ENCODE measurements at places on chromosomes 3 and 15.

- DNase-seq: no peak
These were observed 228.9 kb upstream of the MANF start for GRCh38 chr3:51156147-51156546.

- DNase-seq: no peak
These were observed 6.3 kb downstream of the CDIN1 start for GRCh38 chr15:36585774-36586173.

DNA sequence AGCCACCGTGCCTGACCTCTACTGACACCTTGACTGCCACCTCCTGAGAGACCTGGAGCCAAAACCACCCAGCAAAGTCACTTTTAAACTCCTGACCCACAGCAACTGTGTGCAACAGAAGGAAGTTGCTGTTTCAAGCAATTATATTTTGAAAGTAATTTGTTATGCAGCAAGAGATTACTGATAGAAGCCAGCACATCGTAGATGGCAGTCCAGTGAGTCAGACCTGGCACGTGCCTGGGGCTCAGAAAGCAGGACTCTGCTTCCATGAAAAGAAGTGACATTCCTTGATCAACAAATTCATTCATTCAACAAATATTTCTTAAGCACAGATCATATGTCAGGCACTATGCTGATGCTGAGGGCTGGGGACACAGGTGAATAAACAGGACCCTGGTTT lies 5.7 kb upstream of the CSPG4 start:
- DNase-seq: peak; percentile 80

- DNase-seq: no peak
These were observed 1393.6 kb downstream of the SI start for GRCh38 chr3:163684651-163685050.

- peak; percentile 78 for DNase-seq
These were observed 196.0 kb upstream of the TPRG1 start for GRCh38 chr3:188975600-188976314.

- peak; percentile 3 for DNase-seq
These were observed 161.7 kb upstream of the ZNF385D start for GRCh38 chr3:21912711-21913110.

- DNase-seq: peak; percentile 74
These were observed 2.5 kb upstream of the INAFM2 start for GRCh38 chr15:40320931-40321371.

DNA sequence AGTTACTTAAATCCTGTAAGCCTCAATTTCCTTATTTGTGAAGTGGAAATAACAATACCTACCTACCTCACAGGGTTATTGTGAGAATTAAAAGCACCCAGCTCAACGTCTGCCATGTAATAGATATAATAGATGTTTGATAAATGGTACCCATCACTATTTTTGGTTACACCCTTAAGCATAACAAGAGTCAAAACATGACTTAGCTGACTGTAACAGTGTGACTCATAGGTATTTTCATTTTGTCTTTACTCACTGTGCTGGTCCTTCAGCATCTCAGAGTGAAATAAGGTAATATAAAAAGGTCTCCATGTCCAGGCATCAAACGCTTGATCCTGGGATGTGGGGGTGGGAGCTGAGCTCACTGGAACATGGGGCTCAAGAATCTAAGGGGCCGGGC lies 3.1 kb downstream of the CPLX3 start:
- DNase-seq: no peak

DNA sequence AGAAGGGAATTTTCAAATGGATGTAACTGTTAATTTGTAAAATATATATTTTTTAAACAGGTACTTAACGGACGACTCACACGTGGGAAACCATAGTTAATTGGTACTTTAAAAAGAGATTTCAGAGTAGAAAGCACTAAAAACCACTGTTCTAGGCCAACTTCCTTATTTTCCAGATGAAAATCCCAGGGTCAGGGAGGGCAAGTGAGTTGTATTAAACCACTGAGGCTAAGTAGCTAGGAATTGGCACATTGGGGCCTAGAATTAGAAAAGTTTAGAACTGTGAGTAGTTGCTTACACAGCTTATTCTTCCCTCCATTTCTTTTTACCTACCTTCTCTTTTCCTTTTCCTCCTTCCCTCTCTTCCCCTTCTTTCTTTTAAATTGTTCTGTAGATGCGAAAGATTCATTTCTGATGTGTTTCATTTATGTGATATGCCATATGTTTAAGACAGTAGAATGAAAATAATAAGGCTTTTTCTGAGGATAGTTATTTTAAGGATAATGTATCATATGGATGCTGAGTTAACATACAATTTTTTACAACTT lies 4.1 kb upstream of the UTS2B start:
- DNase-seq: no peak

- DNase-seq: no peak
These were observed 311.2 kb downstream of the OCA2 start for GRCh38 chr15:27787931-27788330.

DNA sequence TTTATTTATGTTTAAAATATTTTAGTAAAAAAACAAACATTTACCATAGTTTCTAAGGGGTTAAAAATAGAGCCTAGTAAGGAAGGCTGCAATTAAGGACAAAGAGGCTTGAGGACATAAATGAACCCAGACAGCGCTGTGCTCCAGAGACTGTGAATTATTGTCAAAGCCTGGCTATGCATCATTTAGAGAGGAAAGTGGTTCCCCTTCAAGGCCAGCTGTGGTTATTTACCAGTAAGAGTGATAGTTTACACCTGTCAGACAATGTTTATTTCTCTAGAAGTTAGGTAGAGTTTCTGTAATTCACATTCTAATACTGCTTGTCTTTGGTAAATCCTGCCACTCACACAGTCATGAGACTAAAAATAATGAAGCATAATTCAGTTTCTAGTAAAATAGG lies 32.4 kb upstream of the PIK3R4 start:
- DNase-seq: no peak

GRCh38 chr3:11245276-11245675 lies 26.9 kb upstream of the ATG7 start:
- DNase-seq: no peak

DNA sequence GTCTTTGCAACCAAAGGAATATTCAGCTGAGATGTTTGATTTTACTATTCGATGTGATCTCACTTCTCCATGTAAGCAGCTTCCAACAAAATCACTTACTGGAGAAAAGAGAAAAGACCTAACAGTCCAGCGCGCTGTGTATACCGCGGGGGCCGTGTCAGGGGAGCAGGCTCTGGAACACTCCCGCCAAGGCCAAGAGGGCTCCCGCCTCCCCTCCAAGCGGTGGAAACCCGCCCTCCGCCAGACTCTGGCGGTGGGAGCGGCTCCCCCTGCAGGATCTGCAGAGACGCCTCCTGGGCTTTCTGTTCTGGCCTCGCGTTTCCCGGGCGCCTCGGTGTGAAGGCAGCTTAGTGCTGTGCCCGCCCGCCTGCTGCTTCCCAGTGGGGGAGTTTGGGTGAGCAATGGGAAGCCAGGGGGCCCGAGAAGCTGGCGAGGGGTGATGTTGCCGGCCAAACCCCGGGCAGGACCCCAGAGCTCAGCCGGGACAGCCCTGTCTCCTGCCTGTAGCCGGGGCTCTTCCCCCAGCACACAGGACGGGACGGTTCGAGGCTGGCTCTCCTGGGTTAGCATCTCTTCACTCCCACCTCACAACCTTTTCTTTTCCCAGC lies 36.3 kb downstream of the CHST14 start:
- peak; percentile 76 for DNase-seq

DNA sequence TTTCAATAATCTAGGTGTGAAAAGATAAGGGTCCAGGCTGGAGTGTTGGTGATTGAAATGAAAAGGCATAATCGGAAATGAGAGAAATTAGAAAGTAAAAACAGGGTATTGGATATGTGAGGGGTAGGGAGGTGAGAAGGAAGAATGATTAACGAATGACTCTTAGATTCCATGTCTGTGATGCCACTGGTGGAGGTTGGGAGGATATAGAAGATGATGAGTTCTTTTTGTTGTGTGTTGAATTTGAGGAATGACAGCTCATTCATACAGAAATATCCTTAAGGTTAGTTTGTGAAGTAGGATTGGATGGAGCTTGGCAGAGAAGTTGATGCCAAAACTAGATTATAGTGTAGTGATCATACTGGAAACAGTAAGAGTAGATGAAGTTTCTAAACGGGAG lies 72.2 kb upstream of the CCNL1 start:
- DNase-seq: no peak

DNA sequence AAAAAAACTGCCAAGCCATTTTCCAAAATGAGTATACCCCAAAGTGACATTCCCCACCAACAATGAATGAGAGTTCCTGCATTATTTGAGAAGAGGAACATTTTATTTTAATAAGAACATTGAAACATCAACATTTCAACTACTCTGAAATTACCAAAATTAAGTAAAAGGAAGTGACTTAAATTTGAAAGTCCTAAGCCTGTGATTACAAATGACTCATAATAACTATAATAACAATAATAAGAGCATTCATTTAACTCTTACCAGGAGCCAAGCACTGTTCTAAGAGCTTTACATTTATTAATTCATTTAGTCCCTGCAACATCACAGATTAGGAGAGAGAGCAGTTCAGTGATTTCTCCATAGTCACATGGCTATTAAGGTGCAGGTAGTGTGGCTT lies 32.4 kb downstream of the LRRC28 start:
- no peak for DNase-seq

- no peak for DNase-seq
These were observed 1.0 kb upstream of the RBPMS2 start for GRCh38 chr15:64776402-64776786.

DNA sequence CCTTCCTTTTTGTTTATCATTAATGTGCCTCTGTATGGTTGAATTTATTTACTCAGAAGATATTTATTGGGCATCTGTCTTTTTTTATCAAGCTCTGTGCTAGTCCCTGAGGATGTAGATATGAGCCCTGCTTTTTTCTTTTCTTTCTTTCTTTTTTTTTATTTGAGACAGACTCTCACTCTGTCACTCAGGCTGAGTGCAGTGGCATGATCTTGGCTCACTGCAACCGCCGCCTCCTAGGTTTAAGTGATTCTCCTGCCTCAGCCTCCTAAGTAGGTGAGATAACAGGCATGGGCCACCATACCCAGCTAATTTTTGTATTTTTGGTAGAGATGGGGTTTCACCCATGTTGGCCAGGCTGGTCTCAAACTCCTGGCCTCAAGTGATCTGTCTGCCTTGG lies 58.5 kb downstream of the MBNL1 start:
- no peak for DNase-seq

- peak; percentile 36 for DNase-seq
These were observed 236.1 kb downstream of the RORA start for GRCh38 chr15:60993008-60993407.

DNA sequence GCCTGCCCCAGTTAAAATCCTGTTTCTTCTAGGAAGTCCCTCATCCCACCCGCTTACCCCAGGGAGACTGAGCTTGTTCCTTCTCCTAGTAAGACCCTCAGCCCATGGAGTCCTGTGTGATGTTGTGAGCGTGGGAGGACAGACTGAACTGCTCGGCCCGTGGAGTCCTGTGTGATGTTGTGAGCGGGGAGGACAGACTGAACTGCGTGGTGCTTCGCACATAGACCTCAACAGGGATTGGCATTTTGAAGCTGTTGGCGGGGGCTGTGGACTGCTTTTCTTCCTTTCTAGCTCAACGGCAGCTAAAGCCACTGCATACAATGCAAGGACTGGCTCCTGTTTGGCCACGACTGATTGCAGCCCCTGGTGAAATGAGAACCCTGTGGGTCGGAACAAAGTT lies 1.6 kb upstream of the SPTBN5 start:
- DNase-seq: no peak

GRCh38 chr3:45933591-45933990 lies 9.7 kb upstream of the CXCR6 start:
- DNase-seq: no peak

- no peak for DNase-seq
These were observed 60.9 kb upstream of the ARL8B start for GRCh38 chr3:5061218-5061569.

GRCh38 chr3:172106989-172107388 lies 67.6 kb downstream of the FNDC3B start:
- DNase-seq: no peak

DNA sequence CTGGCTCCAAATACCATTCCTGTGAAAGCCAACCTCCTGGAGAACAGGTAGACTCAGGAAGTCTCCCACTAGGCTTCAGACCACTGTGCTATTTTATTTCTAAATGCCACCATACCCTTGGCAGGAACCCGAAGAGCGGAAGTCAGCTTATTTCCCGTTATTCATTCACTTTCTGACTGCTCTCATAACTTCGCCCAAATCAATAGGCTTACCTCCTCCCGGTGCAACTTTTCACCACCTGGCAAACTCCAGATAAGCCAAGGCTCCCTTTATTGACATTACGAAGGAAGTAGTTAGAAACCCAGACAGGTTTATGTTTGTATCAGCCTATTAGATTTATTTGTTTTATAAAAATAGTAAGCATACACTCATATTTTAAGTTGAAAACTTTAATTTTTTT lies 3.3 kb upstream of the CCDC54 start:
- DNase-seq: no peak

DNA sequence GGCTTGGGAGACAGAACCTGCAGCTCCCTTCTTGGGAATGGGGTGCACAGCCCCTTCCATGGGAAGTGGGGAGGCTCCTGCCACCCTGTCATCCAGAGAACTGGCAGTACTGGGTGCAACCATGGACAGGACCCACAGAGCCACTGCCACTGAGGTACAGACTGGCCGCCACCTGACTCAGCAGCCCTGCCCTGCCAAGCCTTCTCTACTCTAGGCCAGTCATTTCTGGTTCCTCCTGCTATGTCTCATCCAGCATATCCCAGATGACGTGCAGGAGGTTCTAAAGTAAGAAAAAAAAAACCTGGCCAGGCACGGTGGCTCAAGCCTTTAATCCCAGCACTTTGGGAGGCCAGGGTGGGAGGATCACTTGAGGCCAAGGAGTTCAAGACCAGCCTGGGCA lies 76.9 kb upstream of the RPL32 start:
- no peak for DNase-seq

DNA sequence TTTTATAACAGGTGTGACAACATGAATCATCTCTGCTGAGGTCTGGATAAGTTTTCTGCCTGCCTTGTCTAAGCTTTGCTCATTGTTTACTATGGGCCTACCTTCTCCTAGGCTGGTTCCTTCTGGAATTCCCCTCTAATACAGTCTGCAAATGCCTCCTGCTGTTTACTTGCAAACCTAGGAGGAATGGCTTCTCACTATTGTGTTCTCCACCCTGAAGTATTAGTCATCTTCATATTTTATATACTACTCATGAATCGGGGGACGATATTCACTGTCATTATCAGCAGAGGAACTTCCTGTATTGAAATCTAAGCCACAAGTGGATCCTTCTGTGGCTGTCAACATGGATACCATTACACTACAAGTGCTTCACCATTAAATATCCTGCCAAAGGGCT lies 154.8 kb downstream of the PLCL2 start:
- DNase-seq: peak; percentile 67

GRCh38 chr3:65935724-65936123 lies 103.0 kb downstream of the MAGI1 start:
- no peak for DNase-seq

- no peak for DNase-seq
These were observed 41.6 kb downstream of the FBN1 start for GRCh38 chr15:48603922-48604321.

Data from fibroblast of villous mesenchyme (primary cell).